ENCODE measurements at places on chromosomes 5 and 9.

- no peak for DNase-seq
Observed at GRCh38 chr5:171441246-171441791, 21.9 kb downstream of the FGF18 start.

DNA sequence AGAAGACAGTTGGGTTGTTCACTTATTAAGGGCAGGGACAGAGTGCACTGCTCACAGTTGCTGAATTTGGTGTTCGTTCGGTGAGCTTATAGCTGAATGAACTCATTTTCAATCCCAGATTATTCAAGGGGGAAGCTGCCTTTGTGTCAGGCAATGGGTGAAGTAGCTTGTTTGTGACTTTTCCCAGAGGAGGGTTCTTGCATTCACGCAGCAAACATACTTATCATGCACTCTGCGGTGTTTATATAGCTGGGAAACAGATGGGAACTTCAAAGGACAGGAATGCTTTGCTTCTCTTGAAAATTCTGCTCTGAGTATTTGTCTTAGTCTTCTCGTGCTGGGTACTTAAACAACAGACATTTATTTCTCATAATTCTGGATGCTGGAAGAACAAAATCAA is 64.7 kb upstream of the ABCA1 start:
- no peak for DNase-seq

DNA sequence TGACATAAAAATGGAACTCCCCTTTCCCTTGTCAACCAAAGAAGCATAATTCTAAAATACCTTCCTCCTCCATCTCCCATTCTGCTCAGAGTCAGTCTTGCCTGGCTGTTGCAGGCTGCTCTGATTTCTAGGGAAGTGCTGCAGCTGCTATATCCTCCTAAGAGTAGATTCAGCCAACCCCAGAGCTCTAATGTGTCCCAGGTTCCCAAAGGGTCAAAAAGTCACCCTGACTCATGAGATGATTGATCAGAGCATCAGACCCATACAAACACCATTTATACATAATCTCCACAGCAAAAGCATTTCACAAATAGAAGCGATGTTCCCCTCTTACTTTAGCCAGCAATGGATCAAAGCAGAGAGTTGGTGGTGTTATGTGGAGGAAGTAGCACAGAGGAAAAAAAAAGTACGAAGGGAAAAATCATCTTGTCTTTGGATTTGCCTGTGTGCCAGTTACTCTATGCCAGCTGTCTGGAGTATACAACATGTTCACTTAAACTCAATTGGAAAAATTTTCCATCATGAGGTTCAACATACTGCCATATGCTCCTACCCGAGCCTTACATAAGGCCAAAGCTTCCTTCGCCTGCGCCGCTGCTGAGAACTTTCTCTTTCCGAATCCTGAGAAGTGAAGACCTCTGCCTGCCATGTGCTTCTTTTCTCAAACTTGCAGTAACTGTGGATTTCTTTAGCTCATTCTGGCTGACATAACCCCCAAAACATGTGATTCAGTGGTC is 258.0 kb downstream of the TLE4 start:
- no peak for DNase-seq

- DNase-seq = no peak
Observed at GRCh38 chr5:12080761-12081160, 176.5 kb upstream of the CTNND2 start.

DNA sequence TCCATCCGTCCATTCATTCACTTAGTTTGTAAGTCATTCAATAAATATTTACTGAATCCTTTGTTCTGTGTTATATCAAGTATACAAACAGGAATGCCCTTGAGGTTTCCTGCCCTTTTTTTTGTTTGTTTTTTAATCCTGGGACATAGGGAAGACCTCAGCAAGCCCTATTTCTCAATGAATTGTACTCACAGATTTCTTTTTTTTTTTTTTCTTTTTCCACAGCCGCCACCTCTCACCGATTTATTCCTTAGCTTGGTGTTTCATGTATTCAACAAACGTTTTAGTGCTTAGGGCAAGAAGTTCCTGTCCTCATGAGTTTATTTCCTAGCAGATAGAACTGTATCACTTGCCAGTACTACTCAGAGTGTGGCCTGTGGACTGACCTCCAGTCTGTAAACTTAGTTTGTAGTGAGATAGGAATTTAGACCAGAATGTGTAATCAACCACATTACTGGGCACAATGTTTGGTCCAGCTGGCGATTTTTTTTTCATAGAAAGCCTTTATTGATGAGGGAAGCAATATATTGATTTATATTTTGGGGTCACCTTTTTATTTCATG is 35.4 kb upstream of the C5orf47 start:
- DNase-seq = no peak

- no peak for DNase-seq
Observed at GRCh38 chr9:37948417-37948980, 44.6 kb upstream of the SLC25A51 start.

DNA sequence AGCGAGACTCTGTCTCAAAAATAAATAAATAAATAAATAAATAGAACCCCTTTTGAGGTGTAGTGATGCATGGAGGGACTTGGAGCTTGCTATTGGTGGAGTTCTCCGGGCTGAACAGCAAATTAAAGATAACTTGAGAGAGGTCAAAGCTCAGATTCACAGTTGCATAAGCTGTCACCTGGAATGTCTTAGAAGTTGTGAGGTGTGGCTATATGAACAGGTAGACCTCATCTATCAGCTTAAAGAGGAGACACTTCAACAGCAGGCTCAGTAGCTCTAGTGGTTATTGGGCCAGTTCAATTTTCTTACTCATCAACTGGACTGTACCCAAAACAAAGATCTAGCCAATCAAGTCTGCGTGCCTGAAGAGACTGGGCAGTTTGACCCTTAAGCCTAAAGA is 11.7 kb upstream of the STING1 start:
- DNase-seq = no peak

- peak; percentile 65 for DNase-seq
Observed at GRCh38 chr9:78035383-78035993, 3.9 kb upstream of the GNAQ start.

DNA sequence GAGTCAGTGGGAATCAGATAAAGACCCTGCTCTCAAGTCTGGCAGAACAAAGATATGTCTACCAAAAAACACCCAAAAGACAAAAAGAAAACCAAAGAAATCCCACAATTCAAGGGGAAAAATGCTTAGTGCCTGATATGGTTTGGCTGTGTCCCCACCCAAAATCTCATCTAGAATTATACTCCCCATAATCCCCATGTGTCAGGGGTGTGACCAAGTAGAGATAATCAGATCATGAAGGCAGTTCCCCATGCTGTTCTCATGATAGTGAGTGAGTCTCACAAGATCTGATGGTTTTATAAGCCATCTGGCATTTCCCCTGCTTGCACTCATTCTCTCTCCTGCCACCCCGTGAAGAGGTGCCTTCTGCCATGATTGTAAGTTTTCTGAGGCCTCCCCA is 13.4 kb downstream of the FBXO10 start:
- no peak for DNase-seq

GRCh38 chr9:131361202-131361833 is 32.6 kb upstream of the PRRC2B start:
- DNase-seq = peak; percentile 79

- DNase-seq = no peak
Observed at GRCh38 chr5:127216898-127217675, 73.5 kb upstream of the MEGF10 start.

DNA sequence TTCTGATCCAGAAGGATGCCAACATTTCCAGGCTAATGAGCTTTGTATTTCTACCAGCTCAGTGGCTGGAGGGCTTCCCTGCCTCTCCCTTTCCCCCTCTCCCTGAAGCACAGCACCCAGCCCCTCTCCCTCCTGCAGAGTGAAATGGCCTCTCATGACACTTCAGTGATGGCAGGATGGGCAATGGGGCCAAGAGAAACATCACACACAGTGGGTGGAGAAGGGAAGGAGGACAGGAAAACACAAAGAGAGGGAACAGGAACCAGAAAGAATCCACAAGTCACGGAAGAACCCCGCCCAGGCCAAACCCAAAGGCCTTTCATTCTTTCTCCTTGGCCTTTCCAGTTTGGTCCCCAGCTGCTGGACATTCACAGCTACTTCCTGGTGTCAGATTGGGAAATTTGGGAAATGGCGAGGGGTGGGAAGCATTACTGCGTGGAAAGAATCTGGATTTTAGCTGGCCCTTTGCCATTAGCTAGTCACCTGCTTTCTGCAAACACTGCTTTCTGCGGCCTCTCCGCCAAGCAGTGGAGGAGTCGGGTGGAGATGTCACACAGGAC is 82.6 kb downstream of the GLDC start:
- DNase-seq = no peak

GRCh38 chr5:153881687-153882086 is 157.0 kb downstream of the FAM114A2 start:
- no peak for DNase-seq

DNA sequence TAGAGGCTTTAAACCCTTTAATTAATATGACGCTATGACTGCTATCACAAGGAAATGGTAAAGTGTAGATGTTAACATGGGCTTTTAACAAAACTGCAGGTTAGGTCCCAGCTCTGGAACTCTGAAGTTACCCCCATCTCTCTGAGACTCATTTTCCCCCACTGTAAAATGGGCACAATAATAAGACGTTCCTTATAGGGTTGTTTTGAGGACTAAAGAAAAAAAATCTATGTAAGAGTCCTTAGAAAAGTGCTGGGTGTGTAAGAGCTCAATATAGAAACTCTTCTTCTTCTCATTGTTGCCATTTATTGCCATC is 45.8 kb upstream of the STK32A start:
- DNase-seq = no peak

- DNase-seq = no peak
Observed at GRCh38 chr9:68947015-68947414, 66.9 kb downstream of the PRKACG start.

DNA sequence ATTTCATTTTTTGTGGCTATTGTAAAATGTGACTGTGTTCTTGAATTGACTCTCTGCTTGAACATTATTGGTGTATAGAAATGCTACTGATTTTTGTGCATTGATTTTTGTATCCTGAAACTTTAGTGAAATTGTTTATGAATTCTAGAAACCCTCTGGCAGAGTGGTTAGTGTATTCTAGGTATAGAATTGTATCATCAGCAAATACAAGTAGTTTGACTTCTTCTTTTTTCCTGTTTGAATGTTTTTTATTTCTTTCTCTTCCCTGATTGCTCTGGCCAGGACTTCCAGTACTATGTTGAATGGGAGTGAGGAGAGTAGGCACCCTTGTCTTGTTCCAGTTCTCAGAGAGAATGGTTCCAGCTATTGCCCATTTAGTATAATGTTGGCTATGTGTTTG is 88.8 kb upstream of the HMHB1 start:
- no peak for DNase-seq

GRCh38 chr9:114908104-114908622 is 22.2 kb downstream of the TNFSF8 start:
- DNase-seq = no peak

- DNase-seq = no peak
Observed at GRCh38 chr9:101477214-101477613, 41.6 kb upstream of the ALDOB start.

- DNase-seq = no peak
Observed at GRCh38 chr5:81819556-81820317, 68.8 kb upstream of the SSBP2 start.

DNA sequence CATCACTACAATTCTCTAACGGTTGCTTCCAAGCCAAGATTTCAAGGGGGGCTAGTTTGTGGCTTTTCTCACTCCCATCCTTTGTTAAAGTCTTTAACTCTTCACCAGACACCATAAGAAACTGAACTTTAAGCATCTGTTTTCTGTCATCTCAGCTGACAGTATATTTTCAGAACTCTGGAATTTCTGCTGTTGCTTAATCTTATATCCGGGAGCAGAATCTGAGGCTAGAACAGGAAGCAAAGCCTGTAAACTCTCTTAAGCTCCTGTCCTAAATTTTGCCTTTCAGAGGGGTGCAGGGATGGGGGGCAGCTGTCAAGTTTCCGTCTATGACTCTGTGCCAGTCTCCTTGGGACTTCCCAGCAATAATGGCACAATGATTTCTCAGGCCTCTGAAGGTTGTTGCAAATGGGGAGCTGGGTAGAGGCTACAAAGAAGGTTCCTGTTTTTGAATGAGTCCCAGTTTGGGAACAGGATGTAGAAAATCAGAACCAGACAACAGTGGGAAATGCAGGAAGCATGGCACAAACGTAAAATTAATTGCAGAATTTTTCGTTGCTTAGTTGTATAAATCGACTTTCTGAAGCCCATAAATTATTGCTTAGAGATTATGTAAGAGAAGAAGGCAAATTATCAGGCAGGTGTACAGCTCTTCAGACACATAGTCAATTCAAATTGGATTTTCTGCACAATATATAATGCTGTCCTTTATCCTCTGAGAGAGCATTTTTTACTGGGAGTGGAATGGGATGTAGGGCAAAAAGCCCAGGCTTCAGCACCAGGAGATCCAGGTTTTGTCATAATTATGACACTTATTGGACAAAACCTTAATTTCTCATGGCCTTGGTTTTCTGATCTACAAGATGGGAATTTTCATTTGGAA is 430.9 kb downstream of the DMAC1 start:
- DNase-seq = no peak

DNA sequence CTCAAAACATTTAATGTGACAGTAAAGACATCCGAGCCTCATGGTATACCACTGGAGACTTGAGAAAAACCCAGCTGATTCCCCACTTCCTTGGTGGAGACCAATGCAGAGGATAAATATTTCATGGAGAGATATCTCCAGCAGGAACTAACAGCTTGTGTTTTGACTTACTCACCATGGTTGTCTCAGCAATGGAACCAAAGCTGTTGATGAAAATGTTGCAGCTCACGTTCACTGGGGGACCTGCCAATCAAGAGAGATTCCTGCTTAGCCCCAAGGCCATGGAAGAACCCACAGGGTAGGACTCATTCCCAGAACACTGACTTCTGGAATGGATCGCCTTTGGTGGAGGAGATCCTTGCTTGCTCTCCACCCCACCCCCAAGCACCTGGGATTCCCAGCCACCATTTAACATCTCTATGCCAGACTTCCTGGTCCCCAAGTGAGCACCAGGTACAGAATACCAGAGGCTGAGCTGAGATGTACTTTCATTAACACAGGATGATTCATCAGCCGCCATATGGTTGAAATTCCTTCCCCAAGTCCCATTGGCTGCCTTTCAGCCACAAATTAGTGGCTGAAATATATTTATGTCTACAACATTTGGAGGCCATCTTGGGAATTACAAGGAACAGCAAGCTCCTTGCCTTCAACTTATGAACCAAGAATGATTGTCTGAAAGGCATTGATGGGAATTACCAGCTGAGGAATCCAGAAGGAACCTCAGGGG is 37.9 kb downstream of the GLRA1 start:
- no peak for DNase-seq

DNA sequence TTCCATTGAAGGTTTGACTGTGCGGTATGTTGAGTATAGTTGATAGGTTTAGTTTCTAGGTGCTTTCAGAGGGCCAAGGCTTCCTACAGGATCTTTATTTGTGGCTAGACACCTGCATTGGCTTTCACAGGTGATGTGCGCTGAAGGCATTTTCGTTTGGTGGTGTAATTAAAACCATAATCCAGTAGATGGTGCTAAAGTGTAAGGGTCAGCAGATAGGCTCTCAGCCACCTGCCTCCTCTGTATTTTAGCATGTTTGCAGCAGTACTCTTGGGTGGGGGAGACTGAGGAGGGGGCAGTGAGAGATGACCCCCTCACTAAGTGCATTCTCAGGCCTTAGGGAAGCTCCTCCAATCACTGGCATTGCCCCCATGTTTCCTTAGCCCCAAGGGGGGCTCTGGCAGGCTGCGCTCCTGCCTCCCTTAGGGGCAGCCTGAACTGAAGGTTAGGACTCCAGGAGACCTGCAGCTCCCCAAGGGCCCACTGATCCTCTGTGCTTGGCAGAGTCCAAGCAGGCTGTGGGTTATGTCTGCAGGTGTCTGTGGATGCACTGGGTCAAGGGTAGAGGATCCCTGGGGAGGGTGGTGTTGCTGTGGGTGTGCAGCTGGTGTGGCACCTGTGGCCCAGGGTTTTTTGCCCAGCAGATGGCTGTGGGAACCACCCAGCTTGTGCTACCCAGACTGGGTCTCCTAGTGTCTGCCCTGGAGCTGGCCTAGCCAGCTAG is 23.4 kb downstream of the CDK20 start:
- DNase-seq = no peak

Measured in activated CD8-positive, alpha-beta memory T cell treated with anti-CD3 and anti-CD28 coated beads for 24 hours (primary cell).